Iris pigment epithelial cell (primary cell): ENCODE measurements at places on chromosomes 11 and 22.

DNA sequence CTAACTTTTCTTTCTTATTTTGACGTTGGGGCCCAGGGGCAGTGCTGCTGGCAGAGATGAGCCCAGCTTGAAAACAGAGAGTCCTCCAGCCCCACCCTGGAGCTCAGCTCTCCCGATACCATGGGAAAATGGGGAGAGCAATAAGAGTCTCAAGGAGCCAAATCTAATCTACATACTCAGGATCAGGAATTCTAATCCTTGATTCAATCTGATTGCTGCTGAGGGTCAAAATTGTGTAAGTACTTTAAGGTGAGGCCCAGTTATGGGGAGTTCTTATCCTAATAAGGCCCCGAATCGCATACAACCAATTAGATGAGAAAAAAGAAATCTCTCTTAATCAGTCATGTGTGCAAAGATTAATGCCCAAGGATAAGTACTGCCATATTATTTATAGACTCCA is 202.9 kb downstream of the FAM76B start:
- no peak for DNase-seq

- peak; percentile 22 for DNase-seq
These were observed 11.0 kb downstream of the MPZL3 start for GRCh38 chr11:118240999-118241763.

- no peak for DNase-seq
These were observed 59.2 kb downstream of the DDIAS start for GRCh38 chr11:82960779-82961143.

- DNase-seq: peak; percentile 45
These were observed 541.9 kb upstream of the CCDC90B start for GRCh38 chr11:83827940-83828554.

DNA sequence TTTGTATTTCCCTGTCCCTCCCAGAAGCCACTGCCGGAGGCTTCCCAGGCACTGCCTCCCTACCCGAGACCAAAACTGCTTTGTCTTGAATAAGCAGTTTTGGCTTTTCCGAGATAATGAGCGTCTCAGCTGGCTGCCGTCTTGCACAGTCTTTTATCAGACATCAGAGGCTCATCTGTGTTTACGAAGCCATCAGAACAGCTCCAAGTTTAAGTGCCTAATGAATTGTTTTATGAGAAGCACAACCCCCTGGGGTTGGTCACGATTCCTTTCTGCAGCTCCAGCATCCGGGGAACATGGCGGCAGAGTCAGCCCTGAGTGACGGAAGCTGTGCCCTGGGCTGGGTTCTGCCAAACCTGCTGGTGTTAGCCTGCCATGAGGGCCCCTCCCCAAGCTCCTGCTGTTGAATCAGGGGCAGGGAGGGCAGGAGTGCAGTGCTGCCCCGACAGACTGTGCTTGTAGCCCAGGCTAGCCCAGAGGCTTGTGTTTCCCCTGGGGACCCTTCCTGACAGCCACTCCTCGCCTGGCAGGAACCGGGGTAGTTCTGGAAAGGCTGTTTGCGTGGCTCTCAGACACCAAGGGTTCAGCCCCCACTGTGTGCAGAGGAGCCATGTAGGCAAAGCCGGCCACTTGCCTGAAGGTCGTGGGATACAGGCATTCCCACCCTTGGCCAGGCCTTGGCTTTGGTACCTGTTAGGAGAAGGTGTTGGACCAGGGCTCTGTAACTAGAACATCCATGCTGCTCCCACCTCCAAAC is 96.1 kb downstream of the MORC2 start:
- no peak for DNase-seq

GRCh38 chr11:2213890-2214526 is 42.4 kb upstream of the TH start:
- DNase-seq: no peak

DNA sequence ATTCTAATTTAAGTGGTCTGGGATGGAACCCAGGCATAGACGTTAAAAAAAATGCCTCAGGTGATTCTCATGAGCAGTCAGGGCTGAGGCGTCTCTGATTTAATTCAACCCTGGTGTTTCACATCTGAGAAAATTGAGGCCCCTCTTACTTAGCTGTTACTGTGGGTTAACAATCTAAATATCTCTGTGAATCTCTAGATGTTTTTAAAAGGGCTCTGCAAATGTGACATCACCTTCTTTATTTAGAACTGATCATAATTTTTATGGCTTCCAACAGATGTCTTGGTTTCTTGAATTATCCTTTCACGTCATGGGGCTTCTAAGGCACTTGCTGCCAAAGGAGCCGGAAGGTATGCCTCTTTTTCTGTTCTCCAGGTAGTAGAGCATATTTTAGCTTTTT is 76.1 kb upstream of the LIN7C start:
- DNase-seq: no peak

- DNase-seq: no peak
These were observed 2.5 kb upstream of the TPST2 start for GRCh38 chr22:26592421-26592891.
